Activated naive CD4-positive, alpha-beta T cell treated with anti-CD3 and anti-CD28 coated beads for 36 hours (primary cell): ENCODE measurements at places on chromosomes 3 and 15.

- DNase-seq, result no peak
Measured at GRCh38 chr15:79168922-79169456, 78.4 kb upstream of the RASGRF1 start.

DNA sequence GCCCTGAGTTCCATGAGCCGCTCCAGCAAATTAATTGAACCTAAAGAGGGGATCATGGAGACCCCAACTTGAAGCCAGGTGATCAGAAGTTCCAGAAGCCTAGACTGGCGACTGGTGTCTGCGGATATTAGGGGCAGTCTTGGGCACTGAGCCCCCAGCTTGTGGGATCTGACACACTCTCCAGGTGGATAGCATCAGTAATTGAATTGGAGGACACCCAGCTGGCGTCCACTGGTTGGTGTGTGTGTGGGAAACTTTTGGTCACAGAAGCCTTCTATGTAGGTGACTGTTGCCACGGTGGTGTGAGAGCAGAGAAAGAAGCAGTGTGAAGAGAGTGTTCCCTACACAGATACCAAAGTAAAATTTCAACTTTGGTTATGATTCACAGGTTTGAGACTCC lies 106.0 kb upstream of the ADPGK start:
- DNase-seq, result no peak

GRCh38 chr3:159734681-159735080 lies 254.0 kb upstream of the IL12A start:
- DNase-seq, result no peak

DNA sequence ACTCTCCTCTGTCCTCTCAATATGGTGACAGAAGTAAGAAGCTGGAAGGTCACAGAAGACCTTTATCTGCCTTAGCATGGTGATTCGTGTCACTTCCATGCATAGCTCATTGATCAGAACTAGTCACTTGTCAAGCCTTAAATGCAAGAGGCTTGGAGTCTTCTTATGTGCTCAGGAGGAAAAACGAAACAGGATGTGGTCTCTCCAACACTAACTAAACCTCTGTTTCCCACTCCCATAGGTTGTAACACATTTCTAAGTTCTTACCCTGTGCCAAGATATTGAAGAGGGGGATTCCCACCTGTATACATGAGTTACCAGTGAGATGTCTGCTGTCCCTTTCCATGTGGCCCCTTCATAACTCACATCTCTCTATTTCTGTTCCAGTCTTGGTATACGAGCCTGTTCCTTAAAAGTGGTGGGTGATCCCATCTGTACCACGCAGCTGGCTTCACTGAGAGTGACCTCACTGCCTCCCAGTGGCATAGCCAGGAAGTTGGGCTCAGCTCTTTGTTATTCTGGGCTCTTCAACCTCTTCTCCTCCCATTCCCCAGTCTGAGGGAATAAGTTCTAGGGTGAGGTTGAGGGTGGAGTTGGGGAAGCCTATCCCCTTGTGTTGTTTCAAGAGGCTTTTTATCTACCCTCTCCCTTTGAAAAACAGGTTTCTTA lies 203.2 kb upstream of the PPP2R3A start:
- no peak for DNase-seq

GRCh38 chr3:171967137-171967783 lies 72.1 kb upstream of the FNDC3B start:
- DNase-seq, result no peak

GRCh38 chr15:66483131-66483566 lies 14.4 kb downstream of the SNAPC5 start:
- no peak for DNase-seq

- DNase-seq, result no peak
Measured at GRCh38 chr3:61897848-61898247, 336.5 kb downstream of the PTPRG start.

- no peak for DNase-seq
Measured at GRCh38 chr3:193774272-193774915, 181.4 kb downstream of the OPA1 start.

DNA sequence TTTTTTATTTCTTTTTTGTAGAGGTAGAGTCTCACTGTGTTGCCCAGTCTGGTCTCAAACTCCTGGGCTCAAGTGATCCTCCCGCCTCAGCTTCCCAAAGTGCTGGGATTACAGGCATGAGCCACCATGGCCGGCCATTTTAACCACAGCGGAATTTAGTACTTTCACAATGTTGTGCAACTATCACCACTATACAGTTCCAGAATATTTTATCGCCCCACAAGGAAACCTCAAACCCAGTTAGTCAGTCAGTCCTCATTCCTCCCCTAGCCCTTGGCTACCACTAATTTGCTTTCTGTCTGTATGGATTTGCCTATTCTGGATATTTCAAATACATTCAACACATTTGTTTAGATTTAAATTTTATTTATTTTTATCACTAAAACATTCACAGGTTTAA lies 15.5 kb upstream of the HOMER2 start:
- no peak for DNase-seq

DNA sequence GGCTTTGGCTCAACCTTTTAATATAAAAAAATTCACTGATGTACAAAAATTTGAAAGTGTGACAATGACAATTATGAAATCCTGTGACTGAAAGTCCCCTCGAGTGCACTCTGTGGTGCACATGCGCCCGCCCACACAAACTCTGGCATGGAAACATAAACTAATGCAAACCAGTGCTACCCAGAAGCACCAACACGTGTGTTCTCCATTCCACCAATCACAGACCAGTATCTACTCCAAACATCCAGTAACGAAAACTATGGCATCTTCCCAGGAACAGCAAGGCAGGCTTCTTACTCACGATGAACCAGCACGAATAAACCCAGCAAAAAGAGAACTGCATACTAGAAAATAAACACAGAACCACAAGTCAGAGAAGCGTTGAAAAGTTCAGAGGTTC lies 11.7 kb upstream of the NMB start:
- peak; percentile 59 for DNase-seq

- DNase-seq, result no peak
Measured at GRCh38 chr15:45120081-45120972, 6.2 kb downstream of the DUOXA2 start.

- DNase-seq, result no peak
Measured at GRCh38 chr15:51311510-51311909, 26.9 kb downstream of the CYP19A1 start.

GRCh38 chr3:25695731-25696420 lies 31.2 kb upstream of the TOP2B start:
- no peak for DNase-seq

- DNase-seq, result no peak
Measured at GRCh38 chr3:15401936-15402335, 25.4 kb downstream of the METTL6 start.

- no peak for DNase-seq
Measured at GRCh38 chr3:152051501-152052404, 178.3 kb downstream of the SUCNR1 start.

DNA sequence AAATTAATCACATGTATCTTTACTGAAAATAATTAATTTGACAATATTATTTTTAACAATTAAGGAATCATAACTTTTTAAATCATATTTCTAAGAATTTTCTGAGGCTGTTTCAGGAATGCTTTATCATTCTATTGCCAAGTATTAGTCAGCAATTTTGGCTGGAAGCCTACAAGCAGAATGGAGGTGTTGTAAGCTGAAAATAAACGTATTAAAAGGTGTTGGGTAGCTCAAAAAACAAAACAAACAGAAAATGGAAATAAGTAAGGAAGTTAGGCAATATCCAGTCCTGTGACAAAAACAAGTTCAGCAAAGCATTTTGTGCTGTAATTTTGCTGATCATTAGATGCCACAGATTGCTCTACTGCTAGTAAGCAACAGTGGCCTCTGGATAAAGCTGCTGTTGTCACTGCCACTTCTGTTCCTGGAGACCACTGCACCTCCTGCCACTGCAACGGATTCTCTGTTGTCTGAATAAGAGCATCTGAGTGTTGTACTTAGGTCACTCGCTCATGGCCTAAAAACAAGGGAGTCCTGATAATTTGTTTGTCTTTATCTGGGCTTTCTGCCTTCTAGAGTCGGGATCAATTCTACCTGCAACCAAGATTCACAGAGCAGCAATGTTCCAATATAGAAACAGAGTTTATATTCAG lies 63.5 kb upstream of the SLITRK3 start:
- no peak for DNase-seq

GRCh38 chr3:69031635-69032034 lies 18.2 kb upstream of the EOGT start:
- no peak for DNase-seq

DNA sequence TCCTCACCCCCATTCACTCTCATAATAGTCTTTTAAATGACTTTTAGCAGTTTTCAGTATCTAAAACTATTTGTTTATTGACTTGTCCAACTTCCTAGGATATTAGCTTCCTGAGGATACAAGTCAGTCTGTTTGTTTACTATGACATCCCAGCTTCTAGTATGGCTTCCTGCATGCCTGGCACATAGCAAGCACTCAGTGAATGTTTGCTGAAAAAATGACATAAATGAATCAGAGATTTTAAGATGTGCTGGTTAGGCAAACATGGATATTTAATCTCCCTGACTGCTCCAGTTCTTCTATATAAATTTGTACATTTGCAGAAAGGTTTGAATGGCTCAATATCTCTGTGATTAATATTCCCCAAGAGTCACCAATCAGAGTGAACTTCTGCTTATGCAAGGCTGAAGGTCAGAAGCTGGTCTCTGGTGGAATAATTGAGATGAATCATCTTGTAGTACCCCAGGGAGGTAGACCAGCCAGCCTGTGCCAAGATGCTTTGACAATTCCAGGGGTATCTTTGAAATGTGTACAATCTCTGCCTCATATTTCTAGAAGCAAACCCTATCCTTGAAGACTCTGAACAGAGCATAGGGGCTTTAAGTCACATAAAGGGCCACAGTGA lies 219.0 kb upstream of the LMCD1 start:
- no peak for DNase-seq

GRCh38 chr3:67788396-67788795 lies 134.0 kb upstream of the SUCLG2 start:
- no peak for DNase-seq

DNA sequence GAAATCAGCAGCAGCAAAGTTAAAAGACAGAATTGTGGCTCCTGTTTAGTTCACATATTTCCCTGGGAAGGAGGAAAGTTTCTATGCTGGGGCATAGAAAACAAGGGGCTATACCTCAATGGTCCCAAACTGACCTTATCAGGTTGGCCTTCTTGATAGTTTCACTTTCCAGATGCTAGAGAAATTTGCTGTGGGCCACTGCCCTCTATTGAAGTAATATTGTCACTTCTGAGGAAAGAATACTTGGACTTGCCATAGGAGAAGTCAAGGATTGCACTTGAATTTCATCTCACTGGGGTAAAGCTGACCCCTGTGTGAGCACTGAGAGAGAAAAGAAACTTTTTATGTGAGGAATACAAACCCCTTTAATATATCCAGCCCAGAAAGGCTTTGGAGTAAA lies 49.3 kb upstream of the XCR1 start:
- DNase-seq, result no peak

DNA sequence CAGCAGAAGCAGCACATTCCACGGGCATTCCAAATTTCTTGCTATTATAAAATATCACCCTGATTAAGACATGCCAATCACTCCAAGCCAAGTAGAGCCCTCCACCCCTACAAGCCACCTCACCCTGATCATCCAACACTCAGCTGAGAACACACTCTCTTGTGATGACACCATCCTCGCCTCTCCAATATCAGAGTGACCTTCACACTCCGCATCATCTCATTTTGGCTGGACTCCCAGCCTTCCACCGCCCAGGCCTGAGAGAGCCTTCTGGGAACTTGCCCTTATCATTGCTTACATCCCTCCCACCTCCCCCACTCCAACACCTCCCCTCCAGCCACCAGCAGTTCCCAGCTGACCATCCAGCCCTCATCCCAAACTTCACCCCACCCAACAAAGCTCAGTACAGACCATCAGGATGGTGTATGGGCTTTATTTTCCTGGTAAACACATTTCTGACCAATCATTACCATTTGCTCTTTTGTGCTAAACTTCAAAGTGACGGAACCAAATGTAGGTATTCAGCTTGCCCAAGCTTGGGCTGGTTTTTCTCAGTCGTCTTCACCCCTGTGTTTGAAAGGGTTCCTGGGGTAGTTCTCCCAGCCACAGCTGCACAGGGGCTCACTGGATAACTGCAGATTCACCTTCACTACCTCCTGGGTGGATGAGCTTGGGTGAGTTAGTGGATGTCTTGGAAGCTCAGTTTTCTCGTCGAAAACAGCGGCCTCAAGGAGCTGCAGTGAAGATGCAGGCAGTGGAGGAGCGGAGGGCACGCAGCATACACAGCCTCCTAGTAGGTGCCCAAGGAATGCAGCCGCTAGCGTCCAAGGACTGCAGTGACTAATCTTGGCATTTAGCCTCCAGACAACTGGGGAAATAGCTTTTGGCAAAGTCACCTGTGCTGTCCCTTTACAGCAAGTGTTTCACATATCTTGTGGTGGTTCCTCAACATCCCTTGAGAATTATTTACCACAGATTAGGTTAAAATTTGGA lies 115.1 kb downstream of the LIPC start:
- DNase-seq, result no peak

DNA sequence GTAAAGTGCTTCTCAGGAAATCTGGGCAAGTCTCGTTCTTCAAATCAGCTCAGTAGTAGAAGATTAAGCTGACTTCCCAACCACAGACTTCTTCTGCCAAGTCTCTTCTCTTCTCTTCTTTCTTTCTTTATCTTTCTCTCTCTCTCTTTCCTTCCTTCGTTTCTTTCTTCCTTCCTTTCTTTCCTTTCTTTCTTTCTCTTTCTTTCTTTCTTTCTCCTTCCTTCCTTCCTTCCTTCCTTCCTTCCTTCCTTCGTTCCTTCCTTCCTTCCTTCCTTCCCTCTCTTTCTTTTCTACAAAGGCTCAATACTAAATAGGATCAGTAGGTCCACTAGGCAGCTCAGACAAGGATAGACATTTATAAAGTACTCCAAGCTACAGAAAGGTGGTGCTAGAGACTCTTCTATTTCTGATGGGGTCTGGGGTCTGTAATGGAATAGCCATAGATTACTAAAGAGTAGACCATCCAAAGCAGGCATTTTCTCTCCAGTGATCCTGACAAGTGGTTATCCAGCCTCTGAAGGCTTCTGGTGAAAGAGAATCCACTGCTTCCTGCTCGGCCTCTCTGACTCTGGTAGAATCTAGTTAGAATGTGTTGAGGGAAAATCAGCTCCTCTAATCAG lies 100.8 kb downstream of the TPRG1 start:
- DNase-seq, result no peak

GRCh38 chr15:35289024-35289617 lies 204.0 kb upstream of the NANOGP8 start:
- DNase-seq, result no peak

DNA sequence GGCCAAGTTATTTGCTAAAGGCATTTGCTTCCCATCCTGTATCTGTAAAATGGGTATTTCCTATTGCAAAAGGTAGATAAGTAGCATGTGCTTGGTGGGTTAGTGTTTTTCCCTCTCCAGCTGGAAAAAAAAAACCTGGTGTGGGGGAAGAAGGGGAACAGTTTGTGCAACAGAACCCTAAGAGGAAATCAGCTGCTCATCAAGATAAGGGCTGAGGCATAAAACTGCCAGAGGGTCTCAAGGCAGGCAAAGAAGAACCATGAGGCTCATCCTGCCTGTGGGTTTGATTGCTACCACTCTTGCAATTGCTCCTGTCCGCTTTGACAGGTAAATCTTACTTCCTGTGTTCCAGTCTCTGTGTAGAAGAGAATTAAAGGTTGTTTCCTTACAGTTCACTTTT lies at the start of gene CPA3:
Gene CPA3, plus strand, starts transcription at position 248 of the 400 bp plus-strand sequence. Its CDS starts 12 bp downstream, at position 260.
- no peak for DNase-seq
